ENCODE measurements at places on chromosomes 16 and 17. TPM values are rescaled to one million over a fixed set of nuclear protein-coding genes. Genes with fewer than 3 reads are reported as not detected.

The KRT40 gene
- not detected for total RNA-seq

The PLXDC1 gene
- not detected for total RNA-seq

The QPRT gene
- 35.7 TPM for total RNA-seq

The SRCIN1 gene
- total RNA-seq: 0.85 TPM

The DHX40 gene
- 12.6 TPM for total RNA-seq

The ABCA8 gene
- total RNA-seq: 0.15 TPM

DNA sequence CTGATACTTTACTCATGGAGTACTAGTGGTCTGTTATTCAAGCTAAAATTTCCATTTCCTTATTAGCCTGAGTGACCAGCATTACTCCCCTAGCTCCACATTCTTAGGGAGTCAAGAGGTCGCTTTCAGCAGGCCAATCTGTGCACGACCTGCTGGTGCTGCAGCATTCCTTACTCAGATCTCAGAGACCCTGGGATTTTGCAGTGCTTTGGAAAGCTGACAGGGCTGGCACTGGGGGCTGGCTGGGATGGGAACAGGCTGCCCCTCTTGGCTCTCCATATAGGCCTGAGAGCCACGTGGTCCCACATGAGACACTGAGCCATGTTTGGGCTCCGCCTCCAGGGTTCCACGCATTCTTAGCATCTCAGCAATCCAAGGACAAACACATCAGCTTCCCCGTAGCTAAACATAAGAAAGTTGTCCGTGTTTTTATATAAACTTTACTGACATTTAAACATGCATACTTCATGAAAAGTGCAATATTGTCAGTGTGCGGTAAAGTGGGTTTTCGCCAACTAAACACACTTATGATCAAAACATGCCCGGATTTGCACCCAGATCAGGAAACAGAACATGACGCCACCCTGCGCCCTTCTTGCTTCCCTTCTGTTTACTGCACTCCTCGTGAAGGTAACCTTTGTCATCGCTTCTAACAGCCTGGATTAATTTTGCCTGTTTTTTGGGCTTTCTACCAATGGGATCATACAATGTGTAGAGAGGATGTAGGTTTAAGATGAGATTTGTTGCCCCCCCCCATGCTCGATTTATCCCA lies 254.5 kb upstream of the CACNG5 start:
- DNase-seq: no peak
- H3K4me1 ChIP-seq: no peaks in the 10 kb centered on the region
- no peaks in the 10 kb centered on the region for H3K36me3 ChIP-seq
- H3K4me3 ChIP-seq: no peak overlapping the region

DNA sequence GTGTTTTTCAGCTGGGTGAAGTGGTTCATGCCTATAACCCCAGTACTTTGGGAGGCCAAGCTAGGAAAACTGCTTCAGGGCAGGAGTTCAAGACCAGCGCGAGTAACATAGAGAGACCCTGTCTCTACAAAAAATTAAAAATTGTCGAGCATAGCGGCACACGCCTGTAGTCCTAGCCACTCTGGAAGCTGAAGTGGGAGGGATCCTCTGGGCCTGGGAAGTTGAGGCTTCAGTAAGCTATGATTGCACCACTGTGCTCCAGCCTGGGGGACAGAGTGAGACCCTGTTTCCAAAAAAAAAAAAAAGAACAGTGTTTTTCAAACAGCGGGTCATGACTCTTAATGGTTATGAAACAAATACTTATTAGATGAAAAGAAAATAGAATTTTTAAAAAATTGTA lies 2.3 kb upstream of the CYTH1 start:
- no peak for DNase-seq
- H3K4me3 ChIP-seq: no peak overlapping the region
- no peaks in the 10 kb centered on the region for H3K36me3 ChIP-seq
- H3K27me3 ChIP-seq: no peaks in the 10 kb centered on the region

DNA sequence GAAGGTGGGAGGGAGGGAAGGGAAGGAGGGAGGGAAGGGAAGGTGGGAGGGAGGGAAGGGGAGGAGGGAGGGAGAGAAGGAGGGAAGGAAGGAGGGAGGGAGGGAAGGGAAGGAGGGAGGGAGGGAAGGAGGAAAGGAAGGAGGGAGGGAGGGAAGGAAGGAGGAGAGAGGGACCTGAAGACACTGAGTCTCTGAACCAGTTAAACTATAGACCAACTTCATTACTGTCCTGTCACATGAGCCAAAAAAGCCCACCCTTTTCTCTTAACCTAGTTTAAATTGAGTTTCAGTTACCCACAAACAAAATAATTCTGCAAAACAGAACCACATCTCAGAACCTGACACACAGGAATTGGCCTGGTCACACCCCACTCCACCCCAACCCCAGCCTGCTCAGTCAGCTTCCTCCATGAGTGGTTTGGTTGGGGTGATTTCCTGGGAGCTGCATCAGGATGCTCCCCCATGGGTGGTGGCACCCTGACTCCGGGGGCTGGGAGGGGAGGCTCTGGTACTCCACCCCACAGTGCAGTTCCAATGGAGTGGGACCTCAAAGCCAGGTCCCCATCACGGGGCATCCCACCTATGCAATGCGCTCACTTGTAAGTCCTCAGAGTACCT lies 4.7 kb upstream of the PRR29 start:
- peaks cover 7% of the 10 kb centered on the region for H3K27me3 ChIP-seq
- no peak overlapping the region for H3K4me3 ChIP-seq
- peaks cover 4% of the 10 kb centered on the region for H3K4me1 ChIP-seq
- H3K36me3 ChIP-seq: no peaks in the 10 kb centered on the region

- DNase-seq: no peak
- H3K4me3 ChIP-seq: peak overlapping the region; percentile 26
- no peaks in the 10 kb centered on the region for H3K27me3 ChIP-seq
- peaks cover 20% of the 10 kb centered on the region for H3K4me1 ChIP-seq
- no peak overlapping the region for H3K27ac ChIP-seq
- no peaks in the 10 kb centered on the region for H3K36me3 ChIP-seq
These were observed 5.2 kb downstream of the MBTPS1 start for GRCh38 chr16:84111525-84111924.

DNA sequence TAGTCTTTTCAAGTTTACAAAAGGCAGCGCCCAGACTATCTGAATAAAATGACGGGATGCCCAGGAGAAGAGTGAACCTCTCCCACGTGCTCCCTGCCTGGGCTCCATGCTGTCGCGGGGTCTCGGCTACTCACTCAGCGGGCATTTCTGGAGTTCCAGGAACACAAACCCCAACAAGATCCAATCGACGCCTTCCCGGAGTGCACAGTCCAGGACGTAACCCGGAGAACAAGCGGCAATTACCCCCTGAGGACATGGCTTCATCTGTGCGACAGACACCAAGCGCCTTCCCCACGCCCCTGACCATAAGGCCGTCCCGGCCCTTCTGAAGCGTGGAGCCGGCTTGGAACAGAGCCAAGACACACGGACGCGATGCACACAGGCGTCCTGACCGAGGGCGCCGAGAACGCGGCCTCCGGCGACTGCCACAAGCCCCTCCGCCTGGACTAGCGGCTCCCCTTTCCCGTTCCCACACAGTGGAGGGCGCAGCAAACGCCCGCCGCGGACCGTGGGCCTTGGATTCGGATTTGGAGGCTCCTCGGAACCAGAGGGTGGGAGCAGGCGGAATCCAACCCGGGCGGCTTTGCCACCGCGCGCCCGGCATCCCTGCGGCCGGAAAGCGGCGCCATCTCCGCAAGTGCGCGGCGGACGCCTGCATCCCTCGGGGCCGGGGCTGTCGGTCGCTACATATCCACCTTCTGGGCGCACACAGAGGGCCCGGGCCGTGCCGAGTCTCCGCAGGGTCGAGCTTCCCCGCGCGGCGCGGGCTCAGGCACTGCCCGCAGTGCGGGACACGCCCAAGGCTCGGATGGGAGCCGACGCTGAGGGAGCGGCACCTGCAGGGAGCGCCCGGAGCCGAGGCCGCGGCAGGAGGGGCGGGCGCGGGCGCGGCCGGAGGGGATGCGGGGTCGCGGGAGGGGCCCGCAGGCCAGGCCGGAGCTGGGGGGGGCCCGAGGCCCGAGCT lies 725 bp downstream of the ABCA3 start:
- peak overlapping the region; percentile 94 for H3K4me3 ChIP-seq
- no peak for DNase-seq

DNA sequence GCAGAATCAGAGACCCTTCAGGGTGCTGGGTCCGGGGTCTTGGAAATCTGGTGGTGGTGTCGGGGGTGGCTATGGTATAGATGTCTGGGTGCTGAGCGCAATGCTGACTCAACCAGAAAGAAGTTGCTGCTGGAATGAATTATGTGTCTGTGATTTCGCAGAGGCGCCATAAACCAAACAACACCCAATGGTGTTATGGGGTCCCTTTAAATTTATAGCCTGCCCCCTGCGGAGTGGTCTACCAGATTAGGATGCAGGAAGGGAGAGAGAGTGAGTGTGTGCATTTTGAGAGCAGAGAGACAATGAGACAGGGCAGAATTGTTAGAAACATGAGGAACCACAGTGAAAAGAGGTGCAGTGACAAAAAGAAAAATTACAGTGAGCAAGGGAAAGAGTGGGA lies 100.7 kb upstream of the CDH11 start:
- H3K36me3 ChIP-seq: no peaks in the 10 kb centered on the region
- H3K4me3 ChIP-seq: no peak overlapping the region
- no peaks in the 10 kb centered on the region for H3K27me3 ChIP-seq
- DNase-seq: no peak
- no peaks in the 10 kb centered on the region for H3K4me1 ChIP-seq

GRCh38 chr16:7605812-7606211 lies 273.2 kb downstream of the RBFOX1 start:
- no peak overlapping the region for H3K27ac ChIP-seq
- no peak for DNase-seq
- no peaks in the 10 kb centered on the region for H3K4me1 ChIP-seq
- H3K36me3 ChIP-seq: no peaks in the 10 kb centered on the region
- no peaks in the 10 kb centered on the region for H3K27me3 ChIP-seq

GRCh38 chr17:50905460-50905803 lies 39.3 kb upstream of the TOB1 start:
- H3K4me3 ChIP-seq: no peak overlapping the region
- no peak for DNase-seq
- no peak overlapping the region for H3K27ac ChIP-seq
- peaks cover 13% of the 10 kb centered on the region for H3K4me1 ChIP-seq
- no peaks in the 10 kb centered on the region for H3K36me3 ChIP-seq

DNA sequence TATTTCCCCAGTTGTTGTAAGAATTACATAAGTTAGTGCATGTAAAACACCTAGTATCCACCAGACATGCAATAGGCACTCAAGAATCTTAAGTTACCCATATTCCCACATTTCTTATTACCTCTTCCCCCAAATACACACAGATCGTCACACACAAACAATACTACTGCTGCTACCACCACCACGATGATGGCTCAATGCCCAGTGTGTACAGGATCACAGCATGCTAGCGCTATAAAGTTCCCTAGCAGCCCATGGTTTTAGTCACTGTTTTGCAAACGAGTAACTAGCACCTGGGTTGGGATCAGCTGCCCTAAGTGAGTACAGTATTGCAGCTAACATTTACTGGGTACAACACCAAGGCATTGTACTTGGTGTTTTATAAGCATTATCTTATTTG lies 411.7 kb downstream of the UTP18 start:
- H3K4me3 ChIP-seq: no peak overlapping the region
- H3K27me3 ChIP-seq: no peaks in the 10 kb centered on the region
- H3K36me3 ChIP-seq: no peaks in the 10 kb centered on the region

- H3K27ac ChIP-seq: peak within 1 kb of the TSS; percentile 91
- no peak for DNase-seq
- H3K4me1 ChIP-seq: peaks cover 37% of the 10 kb centered on the region
- H3K27me3 ChIP-seq: no peaks in the 10 kb centered on the region
- H3K36me3 ChIP-seq: no peaks in the 10 kb centered on the region
These were observed at the start of gene MMD for GRCh38 chr17:55421179-55421934. TSS of gene MMD (minus strand) at chr17:55421835. CDS start at chr17:55421695, 140 bp downstream.

DNA sequence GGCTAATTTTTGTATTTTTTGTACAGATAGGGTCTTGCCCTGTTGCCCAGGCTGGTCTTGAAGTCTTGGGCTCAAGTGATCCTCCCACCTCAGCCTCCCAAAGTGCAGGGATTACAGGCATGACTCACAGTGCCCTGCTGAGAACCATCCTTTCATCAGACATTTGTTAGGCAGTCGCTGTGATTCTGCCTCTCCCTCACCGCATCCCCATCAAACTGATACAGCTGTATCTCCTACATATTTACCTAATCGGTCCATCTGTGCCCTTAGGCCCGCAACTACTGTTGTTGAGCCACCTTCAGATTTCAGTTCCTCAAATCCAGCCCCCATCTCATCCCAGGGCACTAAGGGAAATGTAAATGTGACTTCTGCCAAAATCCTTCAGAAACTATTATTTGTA lies 2.0 kb upstream of the SLC43A2 start:
- H3K36me3 ChIP-seq: no peaks in the 10 kb centered on the region
- no peak overlapping the region for H3K27ac ChIP-seq
- no peak for DNase-seq

DNA sequence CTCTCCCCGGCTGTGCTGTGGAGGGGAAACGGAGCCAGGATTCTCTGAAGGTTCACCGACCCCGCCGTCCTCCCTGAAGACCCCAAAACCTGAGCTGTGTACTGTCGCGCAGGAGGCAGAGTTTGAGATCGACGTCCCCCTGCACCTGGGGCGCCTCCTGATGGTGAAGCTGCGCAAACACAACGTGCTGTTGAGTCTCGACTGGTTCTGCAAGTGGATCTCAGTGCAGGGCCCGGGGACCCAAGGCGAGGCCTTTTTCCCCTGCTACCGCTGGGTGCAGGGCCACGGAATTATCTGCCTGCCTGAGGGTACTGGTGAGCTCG lies 62.6 kb upstream of the TEKT1 start:
- H3K4me1 ChIP-seq: no peaks in the 10 kb centered on the region
- no peak overlapping the region for H3K4me3 ChIP-seq
- no peak for DNase-seq
- no peaks in the 10 kb centered on the region for H3K36me3 ChIP-seq
- H3K27ac ChIP-seq: no peak overlapping the region
- H3K27me3 ChIP-seq: no peaks in the 10 kb centered on the region

DNA sequence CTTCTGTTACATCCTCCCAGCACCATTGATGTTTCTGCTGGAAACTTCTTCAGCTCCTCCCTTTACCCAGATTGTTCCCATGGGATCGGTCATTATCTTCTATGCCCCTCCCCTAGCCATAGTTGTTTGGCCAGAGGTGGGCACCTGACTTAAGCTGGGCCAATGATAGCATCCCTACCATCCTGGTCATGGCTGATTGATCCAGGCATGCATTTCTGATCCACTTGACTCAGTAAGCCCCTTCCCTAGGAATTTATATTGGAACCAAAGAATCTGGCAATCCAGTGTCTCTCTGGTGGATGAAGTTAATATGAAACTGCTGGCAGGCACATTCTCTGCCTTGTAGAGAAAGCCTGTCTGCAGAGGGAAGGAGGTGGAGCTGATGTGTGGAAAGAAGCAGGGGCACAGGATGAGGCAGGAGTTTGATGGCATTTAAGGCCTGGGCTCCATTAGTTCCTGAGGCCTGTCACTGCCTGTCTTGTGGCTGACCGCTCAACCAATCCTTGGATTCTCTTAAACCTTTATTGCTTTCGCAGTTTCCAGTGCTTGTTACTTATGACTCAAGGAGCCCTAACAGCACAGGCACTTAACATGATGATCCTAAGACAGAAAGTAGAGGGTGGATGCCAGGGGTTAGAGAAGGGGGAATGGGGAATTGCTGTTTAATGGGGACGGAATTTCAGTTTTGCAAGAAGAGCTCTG lies 152.4 kb downstream of the ABCC12 start:
- no peak overlapping the region for H3K4me3 ChIP-seq
- H3K27ac ChIP-seq: no peak overlapping the region
- DNase-seq: no peak
- H3K36me3 ChIP-seq: no peaks in the 10 kb centered on the region
- no peaks in the 10 kb centered on the region for H3K4me1 ChIP-seq
- no peaks in the 10 kb centered on the region for H3K27me3 ChIP-seq

Measured in GM12878 (cell line).